ENCODE measurements at places on chromosomes 1 and 21.

- DNase-seq, result no peak
Measured at GRCh38 chr1:111605576-111605975, 14.0 kb upstream of the RAP1A start.

- DNase-seq, result no peak
Measured at GRCh38 chr1:61052395-61053225, 29.8 kb upstream of the NFIA start.

DNA sequence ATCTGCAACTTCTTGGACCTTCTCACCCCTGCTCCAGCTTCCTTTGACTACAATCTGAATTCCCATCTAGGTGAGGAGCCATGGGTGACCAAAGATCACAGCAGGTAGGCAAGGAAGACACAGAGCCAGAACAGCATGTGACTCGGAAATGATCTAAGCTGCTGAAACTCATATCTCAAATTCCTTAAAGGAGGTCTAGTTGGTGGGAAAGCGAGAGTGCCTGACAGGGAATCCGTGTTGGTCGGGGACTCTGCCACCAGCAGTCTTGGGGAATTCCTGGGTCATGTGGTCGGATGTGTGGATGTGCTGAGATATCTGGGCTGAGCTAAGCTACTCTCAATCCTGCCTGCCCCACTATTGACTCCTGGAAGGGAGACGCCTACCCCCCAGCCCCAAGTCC, 3.2 kb upstream of the NUAK2 start:
- no peak for DNase-seq

DNA sequence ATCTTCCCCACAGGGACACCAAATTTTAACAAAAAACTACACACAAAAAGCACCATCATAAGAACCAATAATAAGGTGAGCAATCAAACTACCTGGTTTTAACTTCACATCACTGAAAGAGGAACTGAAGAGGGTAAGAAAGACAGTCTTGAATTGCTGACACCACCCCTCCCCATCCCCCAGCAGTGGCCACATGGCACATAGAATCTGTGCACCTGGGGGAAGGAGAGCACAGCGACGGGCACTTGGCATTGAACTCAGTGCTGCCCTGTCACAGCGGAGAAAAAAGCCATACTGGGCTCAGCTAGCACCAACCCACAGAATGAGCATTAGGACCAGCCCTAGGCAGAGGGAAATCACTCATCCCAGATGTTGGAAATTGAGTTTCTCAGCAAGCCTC, 640.0 kb upstream of the ADGRL2 start:
- DNase-seq, result no peak

- no peak for DNase-seq
Measured at GRCh38 chr1:199282751-199283305, 644.0 kb downstream of the PTPRC start.

DNA sequence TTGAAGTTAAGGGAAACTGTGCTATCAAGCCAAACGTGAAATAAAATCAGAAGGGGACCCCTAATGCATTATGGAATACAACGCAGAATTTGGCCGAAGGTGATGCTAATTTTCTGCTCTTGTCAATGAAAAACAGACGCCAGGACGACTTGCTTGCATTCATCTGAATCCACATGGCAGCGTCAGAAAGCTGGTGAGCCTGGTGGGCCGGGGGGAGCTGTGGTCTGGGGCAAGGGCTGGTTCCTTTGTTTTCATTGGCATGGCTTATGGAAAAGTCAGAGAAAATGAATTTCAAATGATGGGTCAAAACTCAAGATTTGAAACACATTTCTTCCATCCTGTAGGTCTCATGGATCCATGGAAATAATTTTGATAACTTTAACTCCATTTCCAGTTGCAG, 86.4 kb upstream of the RUNX1 start:
- no peak for DNase-seq

DNA sequence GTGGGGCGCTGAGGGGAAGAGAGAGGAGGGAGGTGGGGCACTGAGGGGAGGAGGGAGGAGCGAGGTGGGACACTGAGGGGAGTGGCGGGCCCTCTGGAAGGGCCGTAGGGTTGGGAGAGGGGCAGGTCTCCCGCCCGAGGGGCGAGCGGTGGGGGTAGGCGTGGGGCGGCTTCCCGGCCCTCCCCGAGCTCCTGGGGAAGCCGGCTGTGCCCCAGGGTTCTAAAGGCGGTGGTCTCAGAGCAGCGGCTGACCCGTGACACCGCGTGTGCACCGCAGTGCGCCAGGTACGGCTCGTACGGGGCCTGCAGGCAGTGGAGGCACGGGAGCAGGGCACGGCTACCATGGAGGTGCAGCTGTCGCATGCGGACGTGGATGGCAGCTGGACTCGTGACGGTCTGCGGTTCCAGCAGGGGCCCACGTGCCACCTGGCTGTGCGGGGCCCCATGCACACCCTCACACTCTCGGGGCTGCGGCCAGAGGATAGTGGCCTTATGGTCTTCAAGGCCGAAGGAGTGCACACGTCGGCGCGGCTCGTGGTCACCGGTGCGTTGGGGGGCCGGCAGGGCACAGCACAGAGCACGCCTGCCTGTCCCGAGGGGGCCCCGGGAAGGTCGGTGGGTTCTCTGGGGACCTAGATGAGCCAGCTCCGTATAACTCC, 68.5 kb downstream of the OBSCN start:
- no peak for DNase-seq

GRCh38 chr21:41557884-41558283, 49.9 kb upstream of the TMPRSS2 start:
- DNase-seq, result no peak

DNA sequence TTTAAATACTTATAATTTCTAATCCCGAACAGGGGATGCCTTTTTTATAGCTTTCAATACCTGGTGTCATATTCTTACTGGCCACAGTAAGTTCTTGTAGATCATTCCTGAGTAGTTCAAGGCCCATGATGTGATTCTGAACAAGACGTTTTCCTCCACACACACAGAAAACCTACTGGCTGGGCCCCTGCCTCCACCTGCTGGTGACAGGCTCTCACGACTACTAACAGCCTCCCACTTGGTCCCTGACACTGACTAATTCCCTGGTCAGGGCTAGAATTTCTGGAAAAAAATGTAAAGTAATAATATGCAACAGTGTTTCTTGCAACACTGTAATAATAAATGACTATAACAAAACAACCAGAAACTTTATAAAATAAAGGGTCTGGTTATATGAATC, 50.4 kb upstream of the RIPK4 start:
- DNase-seq, result no peak

DNA sequence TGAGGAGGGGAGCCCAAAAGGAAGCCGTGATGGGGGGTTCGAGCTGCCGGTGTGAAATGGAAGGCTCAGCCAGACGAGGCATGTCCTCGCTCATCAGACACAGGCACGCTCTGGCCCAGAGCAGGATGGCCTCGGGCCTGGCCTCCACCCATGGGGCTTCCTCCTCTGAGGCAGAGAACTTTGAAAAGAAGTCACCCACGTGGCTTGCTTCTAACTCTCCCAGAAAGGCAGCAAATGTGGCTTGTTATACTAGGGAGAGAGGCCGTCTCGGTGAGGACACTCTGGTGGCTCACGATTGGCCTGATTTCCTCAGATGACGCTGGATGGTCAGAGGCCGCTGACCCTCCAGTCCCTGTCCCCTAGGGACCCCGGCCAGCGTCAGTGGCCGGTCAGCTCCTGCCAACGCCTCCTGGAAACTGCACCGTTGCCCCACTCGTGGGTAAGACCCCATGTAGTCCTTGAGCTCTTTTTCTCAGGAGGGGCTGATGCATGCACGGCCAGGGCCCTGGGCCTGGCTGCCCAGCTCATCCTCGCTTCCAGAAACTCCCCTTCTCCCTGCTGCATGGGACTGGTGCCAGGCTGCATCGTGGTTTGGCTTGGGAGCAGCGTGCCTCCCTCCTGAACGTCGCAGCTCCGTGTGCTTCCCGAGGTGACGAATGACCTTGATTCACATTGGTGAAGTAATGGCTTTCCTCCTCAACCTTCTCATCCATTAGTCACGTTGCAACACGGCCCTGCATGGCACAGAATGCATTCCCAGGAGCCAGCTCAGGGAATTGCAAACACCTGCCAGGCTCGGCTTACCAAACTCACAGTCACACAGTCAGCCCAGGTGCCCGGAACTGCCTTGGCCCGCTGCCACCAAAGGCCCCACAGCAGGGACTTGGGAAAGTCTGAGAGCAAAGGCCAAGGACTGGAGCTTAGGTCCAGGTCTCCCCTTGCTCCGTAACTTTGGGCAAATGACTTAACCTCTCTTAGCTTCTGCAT, 58.8 kb downstream of the TOMM20 start:
- no peak for DNase-seq

DNA sequence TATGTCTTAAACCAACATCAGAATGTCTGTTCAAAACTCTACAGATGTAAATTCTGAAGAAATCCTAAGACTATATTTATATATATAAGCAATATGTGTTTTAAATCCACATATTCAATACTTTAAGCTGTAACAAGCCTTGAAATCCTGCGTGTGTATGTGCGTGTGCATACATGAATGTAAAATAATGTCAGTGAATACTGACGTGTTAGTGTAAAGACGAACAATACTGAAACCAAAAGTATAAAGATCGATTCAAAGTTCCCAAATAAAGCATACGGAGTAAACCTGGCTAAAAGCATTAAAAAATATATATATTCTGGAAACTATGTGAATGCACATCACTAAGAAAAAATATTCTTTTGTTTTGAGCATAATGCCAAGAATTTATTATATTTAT, 668.6 kb upstream of the NCAM2 start:
- DNase-seq, result no peak

DNA sequence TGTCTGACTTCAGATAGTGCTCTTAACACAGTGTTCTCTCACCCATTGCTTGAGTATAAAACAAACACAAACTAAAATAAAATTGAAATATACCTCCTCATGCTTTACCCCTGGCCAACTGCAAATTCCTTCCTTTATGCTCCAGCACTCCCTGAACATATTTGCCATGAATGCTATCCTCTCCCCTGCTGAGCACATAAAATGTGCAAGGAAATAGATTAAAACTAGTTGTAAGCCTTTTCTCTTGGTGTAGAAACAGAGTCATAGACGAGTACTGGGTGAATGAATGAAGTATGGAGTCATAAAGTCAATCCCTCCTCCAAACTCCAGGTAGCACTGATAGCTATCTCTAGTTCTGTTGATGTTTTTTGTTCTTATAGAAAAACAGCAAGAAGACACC, 2.6 kb downstream of the GPR161 start:
- DNase-seq, result no peak

DNA sequence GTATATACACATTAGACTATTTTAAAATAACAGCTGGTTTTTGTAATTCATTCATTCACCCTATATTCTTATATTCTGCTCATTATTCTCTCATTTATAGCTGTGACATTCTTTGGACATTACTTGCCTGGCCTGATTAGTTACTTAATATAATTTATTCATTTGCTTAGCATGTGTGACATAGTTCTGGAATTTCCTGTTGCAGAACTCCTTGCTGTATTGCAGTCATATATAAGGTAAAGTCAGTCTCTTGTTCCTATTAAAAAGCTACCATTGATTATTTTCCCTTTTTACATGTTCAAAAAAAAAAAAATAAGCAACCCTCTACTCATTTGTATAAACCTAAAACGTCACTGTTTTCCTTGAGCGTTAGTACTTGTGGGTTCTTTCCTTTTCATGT, 23.9 kb downstream of the GNAT2 start:
- DNase-seq, result no peak

DNA sequence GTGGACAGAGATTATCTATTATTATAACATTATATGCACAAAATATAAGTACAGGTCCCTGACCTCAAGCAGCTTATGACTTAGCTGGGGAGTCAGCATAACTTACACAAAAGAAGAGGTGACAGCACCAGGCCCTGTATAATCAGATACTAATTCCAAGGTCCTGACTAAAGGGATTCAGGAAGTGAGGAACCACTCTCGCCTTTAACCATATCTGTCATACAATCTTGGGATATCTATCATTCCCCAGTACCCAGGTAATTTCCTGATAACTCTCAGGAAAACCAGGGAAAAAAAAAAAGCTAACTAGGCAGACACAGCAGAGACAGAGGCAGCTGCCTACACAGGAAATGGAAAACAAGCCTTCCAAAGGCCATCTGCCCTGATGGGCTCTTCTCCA, 78.5 kb upstream of the CAMK1G start:
- no peak for DNase-seq

GRCh38 chr1:21820597-21821232, 8.7 kb downstream of the LDLRAD2 start:
- DNase-seq, result no peak

- no peak for DNase-seq
Measured at GRCh38 chr1:43719063-43719462, 11.7 kb downstream of the ST3GAL3 start.

GRCh38 chr1:246081856-246082668, 425.0 kb downstream of the SMYD3 start:
- DNase-seq, result no peak

GRCh38 chr1:3207217-3207848, 138.3 kb downstream of the PRDM16 start:
- DNase-seq, result no peak

- DNase-seq, result no peak
Measured at GRCh38 chr1:171191992-171192391, 6.9 kb downstream of the FMO2 start.

DNA sequence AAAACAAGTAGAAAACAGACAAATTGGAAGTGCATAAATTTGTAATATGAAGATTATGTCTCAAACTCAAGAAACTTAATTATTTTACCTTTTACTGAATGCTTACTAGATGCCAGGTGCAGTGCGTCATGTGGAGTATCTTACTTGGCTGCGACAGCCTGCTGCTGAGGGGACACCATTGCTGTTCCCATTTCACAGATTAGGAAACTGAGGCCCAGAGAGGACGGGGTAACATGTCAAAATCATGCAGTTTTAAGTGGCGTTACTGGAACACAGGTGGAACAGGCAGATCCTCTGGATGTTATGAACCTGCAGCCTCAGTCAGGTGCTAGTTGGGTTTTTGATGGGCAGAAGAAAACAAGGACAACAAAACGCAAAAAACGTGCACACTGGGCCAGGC, 7.3 kb upstream of the DHRS3 start:
- no peak for DNase-seq

DNA sequence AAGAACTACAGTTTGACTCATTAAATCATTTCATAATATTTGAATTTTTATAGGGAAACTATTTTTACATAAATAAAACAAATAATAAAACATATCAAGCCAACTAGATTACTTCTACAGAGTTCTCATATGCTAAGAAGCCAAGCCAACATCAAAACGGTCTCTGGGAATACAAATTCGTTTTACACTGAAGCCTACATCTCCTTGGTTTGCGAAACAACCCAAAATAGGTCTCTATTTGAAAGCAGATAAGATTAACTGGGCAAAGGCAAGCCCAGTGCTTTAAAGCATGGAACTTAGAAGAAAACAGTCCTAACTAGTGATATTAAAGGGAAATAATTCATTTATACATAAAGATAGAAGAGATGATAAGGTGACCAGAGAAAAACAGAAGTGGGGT, 25.3 kb downstream of the MIXL1 start:
- DNase-seq, result no peak
